ENCODE measurements at places on chromosomes 7 and 10. TPM values are rescaled to one million over a fixed set of nuclear protein-coding genes. Genes with fewer than 3 reads are reported as not detected.

DNA sequence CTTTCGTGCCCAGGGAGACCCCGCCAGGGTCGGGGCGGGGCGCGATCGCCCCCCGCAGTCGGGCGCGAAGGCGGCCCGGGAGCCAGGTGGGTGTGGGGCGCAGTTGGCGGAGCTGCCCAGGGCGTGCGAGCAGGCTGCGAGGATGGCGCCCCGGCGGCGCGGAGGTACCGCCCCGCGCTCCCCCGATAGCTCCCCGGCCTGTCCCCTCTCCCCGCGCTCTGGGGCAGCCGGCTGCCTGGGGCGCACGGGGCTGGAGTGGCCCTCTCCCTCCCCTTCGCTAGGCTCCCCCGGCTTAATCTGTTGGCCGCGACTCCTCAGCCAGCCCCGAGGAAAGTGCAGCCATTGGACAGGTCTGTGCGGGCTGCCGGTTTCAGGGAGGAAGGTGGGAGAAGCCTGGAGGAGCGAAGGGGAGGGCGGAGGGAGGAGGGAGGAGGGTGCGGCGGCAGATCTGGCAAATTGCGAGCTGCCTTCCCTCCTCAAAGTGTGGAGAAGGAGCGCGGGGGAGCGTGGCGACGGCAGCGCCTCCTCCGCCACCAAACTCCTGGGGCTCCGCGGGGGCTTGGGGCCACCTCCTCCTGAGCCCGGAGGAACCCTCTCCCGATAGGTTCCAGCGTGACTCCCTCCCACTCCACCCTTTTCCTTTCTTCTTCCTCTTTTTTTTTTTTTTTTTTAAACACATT is 361 bp upstream of the PLXDC2 start:
- DNase-seq, result no peak

DNA sequence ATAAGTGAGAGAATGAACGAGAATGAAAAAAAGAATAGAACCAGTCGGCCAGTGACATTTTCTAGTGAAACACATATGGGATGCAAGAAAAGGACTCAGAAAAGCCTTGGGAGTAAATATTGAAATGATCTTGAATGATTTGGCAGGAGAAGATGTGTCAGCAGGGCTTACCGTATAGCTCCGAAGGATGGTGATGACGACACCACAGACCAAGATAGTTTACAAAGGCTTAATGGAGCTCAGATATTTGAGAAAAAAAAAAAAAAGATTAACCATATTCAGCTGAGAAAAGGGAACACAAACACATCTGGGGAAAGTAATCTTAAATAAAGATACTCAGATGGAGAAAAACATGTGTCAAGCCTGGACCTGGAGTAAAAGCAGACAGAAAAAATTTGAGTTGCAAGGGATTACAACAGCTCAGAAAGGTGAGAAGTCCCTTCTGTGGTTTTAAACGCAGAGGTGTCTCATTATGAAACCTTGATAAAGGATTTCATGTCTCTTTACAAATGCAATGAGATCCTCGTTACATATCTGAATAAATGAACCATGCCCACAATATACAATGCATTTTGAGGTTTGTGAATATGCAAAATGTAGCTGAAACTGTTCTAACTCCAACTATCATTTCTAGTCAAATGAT is 36.0 kb downstream of the DNAJB9 start:
- no peak for DNase-seq

- DNase-seq, result no peak
Measured at GRCh38 chr10:30963992-30964930, 67.4 kb downstream of the ZNF438 start.

- DNase-seq, result no peak
Measured at GRCh38 chr10:7551950-7552716, 114.6 kb downstream of the ITIH5 start.

DNA sequence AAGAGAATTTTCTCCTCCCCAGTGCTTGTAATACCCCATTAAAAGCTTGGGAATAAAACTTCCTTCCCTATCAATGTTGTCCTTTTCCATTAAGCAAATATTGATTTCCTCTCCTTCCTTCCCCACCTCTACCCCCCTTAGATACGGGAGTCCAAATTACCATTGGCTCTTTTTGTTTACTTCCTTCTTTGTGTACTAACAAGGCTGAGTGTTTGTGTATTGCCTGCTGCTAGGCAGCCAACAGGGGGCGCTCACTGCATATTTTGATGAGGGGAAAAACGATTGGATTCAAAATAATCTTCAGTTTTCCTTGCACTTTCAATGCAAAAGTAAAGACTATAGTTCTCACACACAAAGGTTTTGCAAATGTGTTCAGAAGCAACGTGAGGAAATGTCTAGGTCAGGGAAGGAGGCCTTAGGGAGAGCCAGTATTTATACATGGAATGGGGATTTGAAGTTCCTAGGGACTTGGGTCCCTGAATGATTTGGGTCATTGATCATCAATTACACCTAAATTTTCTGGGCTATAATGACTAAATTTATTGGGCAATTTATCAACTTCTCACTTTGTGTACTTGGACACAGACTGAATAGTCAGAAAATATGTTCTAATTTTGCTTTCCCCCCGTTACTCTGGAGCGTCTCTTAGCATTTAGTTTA is 23.6 kb upstream of the VPS41 start:
- no peak for DNase-seq

GRCh38 chr7:149494738-149495368 is 2.8 kb downstream of the ZNF746 start:
- peak; percentile 63 for DNase-seq

- no peak for DNase-seq
Measured at GRCh38 chr7:132392713-132393112, 183.6 kb downstream of the PLXNA4 start.

DNA sequence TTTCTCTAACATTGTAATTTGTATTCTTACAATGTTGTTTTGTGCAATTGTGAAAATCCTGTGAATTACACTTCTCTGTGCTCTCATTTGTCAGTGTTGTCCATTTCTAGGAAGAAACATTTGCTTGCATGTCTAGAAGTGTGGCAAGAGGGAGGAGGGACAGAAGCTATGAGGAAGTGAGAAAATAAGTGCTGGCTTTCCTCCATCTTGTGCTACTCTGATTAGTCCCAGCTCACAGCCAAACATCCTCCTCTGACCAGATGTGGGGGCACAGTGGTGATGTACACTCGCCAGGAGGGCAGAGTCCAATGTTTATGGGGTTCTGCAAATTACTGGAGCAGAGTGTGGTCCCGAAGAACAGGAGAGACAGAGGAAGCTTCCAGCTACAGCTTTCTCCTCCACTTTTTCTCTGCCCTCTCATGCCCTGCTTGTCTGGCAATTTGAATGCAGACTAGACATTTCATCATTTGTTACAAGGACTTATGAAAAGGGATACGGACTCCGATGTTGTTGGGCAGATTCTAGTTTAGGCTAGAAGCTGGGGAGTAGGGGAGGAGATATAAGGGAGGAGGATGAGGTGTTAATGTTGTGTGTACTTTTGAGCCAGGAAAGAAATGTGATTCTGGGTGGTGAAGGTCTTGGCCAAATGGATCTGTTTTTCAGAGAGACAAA is 131.0 kb upstream of the C1GALT1 start:
- no peak for DNase-seq

DNA sequence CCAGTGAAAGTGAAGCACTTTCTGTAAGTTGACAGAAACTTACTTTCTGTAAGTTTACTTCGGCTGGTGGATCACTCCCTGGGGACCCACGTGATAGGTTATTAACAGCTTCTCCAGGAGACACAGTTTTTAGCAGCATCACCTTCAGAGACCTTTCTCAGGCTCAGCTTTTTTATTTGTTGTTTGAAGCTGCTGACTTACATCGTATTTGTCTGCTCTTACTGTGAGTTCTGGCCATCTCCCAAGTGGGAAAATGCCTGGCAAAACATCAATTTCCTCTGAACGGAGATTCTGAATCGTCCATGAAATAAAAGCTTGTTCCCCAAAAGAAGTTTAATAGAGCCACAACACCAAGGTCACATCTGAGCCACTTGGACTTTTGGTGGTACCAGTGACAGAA is 178.7 kb upstream of the PODXL start:
- DNase-seq, result no peak

DNA sequence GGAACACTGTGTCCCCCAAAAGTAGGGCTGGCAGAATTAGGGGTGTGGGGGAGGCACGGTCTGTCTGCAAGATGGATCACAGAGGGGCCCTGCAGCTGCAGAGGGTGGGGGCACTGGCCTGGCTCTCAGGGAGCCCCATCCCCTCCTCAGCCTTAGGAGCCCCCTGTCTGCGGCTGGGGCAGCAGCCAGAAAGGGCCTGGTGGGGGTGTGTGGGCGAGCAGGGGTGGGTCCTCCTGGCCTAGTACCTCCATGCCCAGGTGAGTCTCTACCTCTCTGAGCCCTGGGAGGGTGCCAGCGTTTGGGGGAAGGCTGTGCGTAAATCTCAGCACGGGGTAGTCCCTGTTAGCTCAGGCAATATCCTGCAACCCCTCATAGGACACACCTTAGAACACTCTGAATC is 280.5 kb upstream of the PPP2R2D start:
- no peak for DNase-seq

GRCh38 chr10:88702848-88703597 is 3.0 kb upstream of the LIPK start:
- DNase-seq, result peak; percentile 79

- no peak for DNase-seq
Measured at GRCh38 chr10:113961182-113962031, 82.3 kb upstream of the ADRB1 start.

DNA sequence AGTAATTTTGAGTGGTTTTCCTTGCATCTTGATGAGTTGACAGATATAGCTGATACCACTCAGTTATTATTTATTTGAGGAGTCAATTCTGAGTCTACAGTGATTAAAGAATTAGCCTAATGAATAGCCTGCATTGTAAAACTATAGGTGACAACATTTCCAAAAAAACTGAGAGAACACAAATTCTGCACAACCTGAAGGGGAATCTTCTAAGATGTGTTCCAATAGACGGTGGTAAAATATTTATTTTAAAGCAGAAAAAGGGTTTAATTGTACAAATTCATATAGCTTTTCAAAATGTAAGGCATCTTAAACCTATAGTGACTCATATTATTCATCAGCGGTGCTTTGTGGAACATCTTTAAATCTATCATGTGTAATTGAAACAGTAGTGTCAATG is 200.4 kb downstream of the RNLS start:
- DNase-seq, result no peak

- no peak for DNase-seq
Measured at GRCh38 chr7:12490107-12490688, 80.3 kb upstream of the SCIN start.

DNA sequence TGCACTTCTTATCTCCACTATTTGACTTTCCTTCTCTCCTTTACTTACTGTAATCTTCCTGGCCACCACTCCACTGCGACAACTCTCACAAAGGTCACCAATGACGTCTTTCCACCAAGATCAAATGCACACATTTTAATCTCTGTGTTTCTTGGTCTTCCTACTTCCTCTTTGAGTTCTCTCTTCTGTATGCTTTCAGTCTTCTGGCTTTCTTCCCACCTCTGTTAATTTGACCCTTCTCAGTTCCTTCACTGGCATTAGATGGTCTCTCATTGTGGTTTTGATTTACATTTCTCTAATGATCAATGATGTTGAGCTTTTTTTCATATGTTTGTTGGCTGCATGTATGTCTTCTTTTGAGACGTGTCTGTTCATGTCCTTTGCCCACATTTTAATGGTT is 31.9 kb downstream of the FAM107B start:
- DNase-seq, result no peak

DNA sequence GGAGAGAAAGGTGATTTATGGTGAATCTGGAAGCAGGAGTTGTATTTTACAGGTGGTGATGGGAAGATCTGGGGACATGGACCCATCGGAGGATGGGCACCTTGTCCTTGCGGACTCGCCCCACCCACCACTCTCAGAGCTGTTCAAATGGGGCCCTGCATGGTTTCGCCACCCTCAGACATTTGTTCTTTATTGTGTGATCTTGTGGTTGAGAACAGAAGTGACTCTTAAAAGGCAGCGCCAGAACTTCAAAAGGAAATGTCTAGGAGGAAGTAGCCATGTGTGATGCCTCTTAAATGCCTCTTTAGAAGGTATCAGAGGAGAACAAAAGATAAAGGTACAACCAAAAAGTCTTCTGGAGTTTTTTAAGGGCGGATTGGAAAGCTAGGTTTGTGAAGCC is 205.7 kb downstream of the KIAA1217 start:
- DNase-seq, result no peak

- DNase-seq, result no peak
Measured at GRCh38 chr10:29616542-29616941, 18.2 kb downstream of the SVIL start.

- DNase-seq, result no peak
Measured at GRCh38 chr7:130087364-130087763, 17.0 kb downstream of the KLHDC10 start.

DNA sequence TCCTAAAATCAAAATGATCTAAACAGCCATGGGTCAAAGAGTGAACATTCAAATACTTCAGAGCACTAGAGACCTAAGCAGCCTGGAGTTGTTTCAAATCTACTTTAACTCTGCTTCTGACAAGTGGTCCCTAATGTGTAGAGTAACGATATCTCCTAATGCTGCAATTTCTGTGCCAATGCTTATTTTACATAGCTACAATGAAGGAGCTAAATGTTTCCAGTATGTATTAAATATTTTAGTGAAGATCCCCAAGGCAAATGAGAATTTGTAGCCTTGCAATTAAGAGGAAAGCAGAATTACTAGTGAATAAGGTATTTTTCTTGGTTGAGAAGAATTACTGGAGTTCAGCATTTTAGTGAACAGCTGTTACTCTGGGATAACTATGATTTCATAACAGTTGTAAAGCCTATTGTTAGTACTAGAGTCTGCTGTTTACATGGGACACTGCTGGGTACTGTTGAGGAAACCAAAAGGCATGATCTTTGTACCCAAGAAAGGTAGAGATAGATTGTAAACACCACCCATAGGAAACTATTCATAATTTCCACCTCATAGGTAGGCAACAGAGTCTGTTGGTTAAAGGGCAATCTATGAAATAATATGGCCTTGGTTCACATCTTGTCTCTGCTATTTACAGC is 271.9 kb downstream of the PLXDC2 start:
- no peak for DNase-seq

DNA sequence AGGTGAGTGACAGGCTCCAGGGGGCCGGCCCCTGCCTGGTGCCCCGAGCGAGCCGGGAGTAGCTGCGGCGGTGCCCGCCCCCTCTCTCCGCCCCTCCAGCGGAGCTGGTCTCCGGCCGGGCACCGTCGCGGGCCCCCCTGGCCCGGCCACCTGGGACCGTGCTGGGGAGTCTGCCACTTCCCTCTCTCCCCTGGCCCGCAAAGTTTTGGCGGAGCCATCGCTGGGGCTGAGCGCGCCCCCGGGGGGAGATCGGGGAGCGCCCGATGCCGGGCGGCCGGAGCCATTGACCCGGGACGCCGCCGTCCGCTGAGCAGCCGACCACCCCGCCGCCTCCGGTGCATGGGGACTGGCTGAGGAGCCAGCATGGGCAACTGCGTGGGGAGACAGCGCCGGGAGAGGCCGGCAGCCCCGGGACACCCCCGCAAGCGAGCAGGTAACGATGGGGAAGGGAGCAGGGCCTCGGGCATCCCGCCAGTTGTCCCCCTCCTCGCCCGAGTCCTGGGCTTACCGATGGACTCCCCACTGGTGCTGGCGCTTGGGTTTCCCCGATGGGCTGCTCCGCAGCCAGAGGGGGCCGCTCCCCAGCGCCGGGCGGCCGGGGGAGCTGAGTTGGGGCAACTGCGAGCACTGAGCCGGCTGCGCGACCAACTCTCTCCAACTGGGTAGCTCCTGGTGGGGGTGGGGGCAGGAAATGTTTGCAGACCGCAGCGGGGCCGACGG is at the start of gene UBTD1:
Gene UBTD1 (plus strand): TSS at position 84 of the 720 bp plus-strand sequence. CDS start 280 bp downstream, at position 364.
- no peak for DNase-seq

The LIPM gene
- total RNA-seq, result not detected

The AKR1C4 gene
- total RNA-seq, result not detected

The MBL2 gene
- not detected for total RNA-seq

The PDE6C gene
- total RNA-seq, result not detected

The VDAC2 gene
- 213 TPM for total RNA-seq

The ZNF716 gene
- total RNA-seq, result not detected

The WNT8B gene
- total RNA-seq, result not detected

The SFTPD gene
- not detected for total RNA-seq

The ARMC3 gene
- 0.23 TPM for total RNA-seq

Data from epithelial cell of proximal tubule (primary cell).